ENCODE measurements at places on chromosomes 3 and 15.

GRCh38 chr3:13040361-13041074 lies 32.7 kb downstream of the IQSEC1 start:
- DNase-seq: peak; percentile 14

GRCh38 chr3:141323936-141324704 lies 44.2 kb upstream of the ZBTB38 start:
- DNase-seq: no peak

GRCh38 chr3:37768107-37768809 lies 93.4 kb upstream of the CTDSPL start:
- no peak for DNase-seq

DNA sequence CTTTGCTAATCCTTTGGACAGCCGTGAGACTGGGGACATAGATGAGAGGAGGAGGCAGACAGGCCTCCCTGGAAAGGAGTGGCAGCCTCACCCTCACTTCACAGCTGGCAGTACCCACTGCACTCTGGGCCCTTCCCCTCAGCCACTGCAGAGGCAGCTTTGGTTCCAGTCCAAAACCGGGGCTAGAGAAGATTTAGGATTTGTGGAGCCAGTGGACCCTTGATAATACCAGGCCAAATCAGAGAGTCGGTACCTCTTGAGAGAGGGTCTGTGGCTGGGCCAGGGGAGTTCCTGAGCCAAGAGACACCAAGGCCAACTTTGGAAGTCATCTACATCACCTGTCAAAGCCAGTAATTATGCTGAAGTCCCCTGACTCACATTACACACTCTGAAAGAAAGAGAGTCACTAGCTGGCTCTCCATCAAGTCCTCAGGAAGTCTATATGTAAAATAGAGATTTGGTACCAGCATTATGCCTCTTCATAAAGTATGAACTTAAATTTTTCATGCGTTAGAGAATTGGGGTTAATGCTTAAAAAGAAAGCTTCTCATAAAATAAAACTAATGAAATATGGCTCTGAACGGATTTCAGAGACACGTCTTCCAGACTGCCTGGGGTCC lies 244.1 kb upstream of the SEMA6D start:
- DNase-seq: no peak

- DNase-seq: no peak
Measured at GRCh38 chr15:82048811-82049210, 3.0 kb upstream of the MEX3B start.

DNA sequence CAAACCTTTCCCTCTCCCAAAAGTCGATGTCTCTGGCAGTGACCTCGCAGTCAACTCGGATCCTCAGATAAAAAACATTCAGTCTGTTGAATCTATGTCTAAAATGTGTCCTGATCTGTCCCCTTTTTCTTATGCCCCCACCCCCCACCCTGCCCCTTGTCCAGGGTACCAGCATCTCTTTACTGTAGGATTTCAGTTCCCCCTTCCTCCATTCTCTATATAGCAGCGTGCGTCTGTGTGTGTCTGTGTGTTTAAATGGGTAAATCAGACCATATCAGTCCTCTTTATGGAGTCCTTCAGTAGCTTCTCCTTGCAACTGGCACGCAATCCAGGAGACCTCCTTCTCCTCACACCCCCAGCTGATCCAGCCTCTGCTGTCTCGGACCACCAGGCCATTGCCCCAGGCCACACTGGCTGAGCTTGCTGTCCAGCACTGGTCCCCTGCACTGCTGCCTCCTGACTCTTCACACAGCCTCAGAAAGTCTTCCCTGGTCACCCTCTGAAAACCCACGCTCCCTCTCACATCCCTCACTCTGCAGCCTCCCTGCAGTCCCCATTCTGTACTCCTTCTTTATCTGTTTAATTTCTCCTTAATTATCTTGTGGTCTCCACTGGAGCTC lies 1.5 kb downstream of the LRRK1 start:
- no peak for DNase-seq

DNA sequence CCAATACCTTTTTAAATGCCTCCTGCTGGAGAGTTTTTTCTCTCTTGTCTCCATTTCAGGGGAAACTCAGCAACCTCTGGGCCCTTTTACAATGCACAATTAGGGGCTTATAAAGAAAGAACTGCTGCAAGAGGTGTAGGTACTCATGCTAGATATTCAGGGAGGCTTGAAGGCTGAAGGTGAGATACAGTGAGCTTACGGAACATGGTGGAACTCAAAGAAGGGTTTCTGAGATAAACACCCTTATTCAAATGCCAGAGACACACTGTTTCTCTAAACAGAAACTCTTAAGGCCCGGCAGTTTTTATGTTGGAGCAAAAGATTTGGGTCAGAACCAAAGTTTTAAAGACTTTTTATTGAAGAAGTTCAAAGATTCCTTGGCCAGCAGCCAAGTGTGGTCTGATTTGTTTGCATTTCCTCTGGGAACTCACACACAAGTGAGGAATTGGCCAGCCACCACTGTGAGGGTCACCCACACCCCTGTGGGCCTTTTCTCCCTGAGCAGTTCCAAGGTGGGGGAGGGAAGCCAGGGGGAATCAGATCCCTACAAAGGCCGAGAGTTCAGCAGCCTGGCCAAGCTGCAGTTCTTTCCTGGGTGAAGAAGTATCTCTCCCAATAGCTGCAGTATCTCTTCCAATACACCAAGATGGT lies 47.8 kb downstream of the TNFAIP8L3 start:
- no peak for DNase-seq

DNA sequence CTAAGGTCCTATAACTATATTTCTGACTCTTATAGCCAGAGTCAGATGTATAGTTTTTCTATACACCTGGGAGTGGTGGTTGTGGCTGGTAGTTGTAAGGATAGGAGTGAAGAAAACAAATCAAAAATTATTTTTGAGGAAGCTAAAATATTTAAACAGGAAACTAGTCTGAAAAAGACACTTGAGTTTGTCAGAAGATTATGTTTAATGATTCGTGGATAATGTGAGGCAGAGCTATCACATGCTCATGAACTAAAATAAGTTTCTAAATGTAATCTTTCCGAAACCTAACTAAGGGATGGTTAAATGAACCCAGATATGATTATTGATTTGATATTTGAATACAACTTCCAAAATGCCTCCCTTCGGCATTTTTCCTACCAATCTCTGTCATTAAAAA lies 30.4 kb downstream of the GABRR3 start:
- DNase-seq: no peak

DNA sequence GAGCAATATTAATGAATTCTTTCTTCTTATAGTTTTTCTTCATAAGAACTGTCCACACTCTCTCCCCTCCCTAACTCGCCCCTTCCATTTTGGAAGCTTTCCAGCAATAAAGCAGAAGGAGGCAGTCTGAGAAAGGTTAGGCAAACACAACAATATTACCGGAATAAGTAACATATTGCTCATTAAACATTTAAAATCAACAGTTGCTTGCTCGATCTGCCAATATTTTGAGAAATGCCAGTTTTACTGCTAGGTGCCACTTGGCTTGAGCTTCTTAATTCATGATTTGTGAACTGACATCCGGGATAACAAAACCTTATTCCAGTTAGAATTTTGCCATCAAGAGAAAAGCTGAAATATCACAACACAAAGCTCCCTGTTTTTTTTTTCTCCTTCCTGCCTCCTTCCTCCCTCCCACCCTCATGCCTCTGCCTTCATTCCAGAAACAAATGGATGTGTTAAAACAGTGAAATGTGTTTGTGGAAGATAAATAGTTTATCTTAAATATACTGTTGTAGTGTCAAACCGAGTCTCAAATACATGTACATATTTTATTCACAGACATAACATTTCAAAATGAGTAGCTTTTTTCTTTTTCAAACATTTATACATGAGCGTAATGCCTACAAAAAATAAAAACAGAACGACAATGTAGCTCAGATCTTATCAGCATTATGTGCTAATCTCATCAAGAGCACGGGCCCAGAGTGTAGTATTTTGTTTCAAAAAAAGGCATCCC lies 253.7 kb downstream of the GAP43 start:
- no peak for DNase-seq

DNA sequence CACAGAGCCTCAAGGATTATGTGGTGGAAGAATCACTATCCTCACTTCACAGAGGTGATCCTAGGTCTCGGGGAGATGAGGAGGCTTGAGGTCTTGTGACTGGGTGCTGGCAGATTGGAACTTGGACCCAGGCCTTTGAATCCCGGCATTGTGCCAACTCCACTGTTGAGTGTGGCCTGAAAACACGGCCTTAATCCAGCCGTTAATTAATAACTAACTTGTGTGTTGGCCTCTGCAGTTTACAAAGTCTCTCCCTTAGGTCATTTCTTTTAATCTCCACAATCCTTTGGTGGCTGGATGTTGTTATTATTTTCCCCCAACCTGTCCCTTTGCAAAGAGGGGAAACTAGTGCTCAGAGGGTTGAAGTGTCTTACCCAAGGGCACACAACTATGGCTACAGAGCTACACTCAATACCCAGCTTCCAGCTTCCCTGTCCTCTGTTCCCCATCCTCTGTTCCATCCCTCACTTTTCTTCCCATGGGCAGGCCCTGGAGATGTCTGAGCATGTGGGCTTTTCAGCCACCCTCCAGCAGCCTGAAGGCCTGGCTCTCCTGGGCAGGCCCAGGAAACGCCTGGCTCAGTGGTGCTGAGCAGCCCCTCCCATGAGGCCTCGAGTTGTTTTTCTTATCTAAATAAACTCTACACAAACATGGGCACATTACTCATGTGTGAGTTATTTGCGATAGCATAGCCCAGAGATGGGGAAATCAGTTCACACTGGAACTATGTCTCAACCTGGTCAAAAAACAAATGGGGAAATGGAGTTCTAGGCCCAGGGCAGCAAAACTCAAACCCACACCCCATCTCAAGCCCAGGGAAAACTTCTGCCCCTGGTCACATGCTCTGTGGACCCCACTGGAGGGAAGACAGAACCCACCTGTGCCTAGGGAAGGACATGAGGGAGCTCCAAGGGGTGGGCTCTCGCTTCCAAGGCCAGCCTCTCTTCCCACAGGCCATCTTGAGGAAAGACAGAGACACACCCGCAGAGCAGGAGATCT lies 16.8 kb upstream of the SMAD3 start:
- no peak for DNase-seq

DNA sequence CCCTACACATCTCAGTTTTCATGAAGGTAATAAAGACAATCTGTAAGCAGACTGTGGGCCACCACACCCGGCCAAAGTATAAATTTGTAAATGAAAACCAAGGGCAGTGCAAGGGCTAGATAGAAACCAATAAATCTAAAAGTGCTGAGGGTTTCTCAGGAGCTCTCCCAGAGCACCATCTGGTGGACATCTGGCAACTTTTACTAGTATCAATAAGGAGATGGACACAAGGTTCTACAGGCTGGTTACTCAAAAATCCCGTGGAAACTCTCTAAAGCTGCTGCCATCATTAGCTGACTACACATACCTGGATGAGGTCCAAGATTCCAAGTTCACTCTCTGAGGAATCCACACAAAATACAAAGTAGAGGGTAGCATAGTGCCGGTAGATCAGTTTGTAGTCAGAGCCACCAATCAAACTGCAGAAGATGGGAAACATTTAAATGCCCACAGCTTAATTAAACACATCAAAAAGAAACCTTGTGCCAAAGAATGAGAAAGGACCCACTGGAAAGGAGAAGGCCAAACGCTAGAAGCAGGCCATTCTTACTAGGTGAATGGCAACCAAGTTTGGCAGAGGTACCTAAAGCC lies 5.5 kb downstream of the AP3S2 start:
- DNase-seq: no peak

DNA sequence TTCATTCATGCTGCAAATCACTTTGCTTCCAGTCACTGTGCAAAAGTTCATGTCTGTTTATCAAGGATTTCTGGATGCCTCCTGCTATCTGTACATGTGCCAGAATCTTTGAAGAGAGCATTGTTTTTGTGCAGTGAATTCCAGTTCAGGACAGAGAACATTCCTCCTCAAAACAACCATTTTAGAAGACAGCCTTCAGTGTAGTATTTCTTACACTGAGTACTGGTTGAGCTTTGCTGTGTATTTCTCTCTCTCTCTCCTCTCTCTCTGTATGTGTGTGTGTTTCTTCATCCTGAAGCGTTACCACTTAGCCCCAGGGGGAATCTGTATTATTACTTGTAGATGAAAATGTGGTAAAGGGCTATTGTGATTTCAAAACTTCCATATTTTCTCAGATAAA lies 123.8 kb upstream of the CHL1 start:
- DNase-seq: no peak

GRCh38 chr15:29270976-29271375 lies 1.4 kb upstream of the NSMCE3 start:
- no peak for DNase-seq

GRCh38 chr15:100934726-100935125 lies 15.6 kb downstream of the LRRK1 start:
- no peak for DNase-seq

DNA sequence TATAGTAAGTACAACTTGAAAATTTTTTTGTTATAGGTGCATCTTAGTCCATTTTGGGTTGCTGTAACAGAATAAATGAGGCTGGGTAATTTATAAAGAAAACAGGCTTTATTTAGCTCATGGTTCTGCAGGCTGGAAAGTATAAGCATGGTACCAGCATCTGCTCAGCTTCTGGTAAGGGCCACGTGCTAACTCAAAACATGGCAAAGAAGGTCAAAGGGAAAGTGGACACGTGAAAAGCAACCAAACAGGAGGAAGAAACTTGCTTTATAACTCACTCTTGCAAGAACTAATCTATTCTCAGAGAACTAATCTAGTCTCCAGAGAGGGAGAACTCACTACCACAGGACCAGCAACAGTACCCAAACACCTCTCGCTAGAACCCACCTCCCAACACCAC lies 9.1 kb downstream of the HDGFL3 start:
- DNase-seq: no peak

- DNase-seq: no peak
Measured at GRCh38 chr3:130783629-130784028, 37.0 kb upstream of the PIK3R4 start.

- DNase-seq: no peak
Measured at GRCh38 chr3:41881233-41881821, 80.6 kb downstream of the ULK4 start.

DNA sequence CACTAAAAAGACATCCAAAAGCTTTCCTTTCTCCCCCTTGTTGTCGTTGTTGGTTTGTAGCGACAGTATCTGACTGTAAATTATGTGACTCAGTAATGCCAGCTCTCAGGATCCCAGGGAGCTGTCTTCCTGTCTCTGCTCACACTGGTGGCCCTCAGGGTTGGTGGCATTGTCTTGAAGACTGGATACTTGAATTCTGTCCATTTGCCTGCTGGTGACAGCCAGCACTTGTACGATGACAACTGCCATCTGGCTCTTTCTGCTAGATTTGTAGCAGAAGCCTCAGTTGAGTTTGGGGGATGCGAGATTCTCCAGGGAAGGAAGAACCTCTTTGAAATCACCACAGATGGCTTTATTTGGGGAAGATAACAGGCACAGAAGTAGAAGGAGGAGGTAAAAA lies 120.8 kb downstream of the ARPP21 start:
- DNase-seq: no peak

All from stimulated activated CD4-positive, alpha-beta T cell treated with anti-CD3 and anti-CD28 coated beads, TNF-alpha, amount 100 ng/mL, for 24 hours (primary cell).